ENCODE measurements at places on chromosomes 1 and 21.

DNA sequence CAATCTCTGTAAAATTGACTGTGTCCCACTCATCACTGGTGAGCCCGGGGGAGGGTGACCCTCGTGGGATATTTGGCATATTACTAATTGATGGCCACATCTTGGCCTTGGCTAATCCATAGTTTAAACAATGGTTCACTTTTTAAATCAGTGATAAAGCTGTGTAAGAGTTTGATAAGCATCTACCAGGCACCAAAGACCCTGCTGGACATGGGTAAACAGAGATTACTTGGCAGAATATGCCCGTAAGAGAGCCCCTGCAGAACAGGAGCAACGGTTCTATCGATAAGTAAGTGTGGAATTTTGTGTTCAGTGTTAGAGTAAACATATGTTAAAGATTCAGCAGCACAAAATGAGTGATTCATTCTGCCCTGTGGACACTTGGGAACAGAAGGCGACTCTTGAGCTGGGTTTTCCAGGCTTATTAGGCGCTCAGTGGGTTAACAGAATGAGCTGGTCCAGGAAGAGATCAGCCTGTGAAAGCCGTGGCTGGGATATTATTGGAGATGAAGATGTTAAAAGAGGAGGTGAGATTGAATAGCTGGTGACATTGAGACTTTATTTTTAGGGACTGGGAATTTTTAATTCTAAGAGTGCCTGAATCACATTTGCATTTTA, 55.9 kb downstream of the CNST start:
- no peak for DNase-seq

DNA sequence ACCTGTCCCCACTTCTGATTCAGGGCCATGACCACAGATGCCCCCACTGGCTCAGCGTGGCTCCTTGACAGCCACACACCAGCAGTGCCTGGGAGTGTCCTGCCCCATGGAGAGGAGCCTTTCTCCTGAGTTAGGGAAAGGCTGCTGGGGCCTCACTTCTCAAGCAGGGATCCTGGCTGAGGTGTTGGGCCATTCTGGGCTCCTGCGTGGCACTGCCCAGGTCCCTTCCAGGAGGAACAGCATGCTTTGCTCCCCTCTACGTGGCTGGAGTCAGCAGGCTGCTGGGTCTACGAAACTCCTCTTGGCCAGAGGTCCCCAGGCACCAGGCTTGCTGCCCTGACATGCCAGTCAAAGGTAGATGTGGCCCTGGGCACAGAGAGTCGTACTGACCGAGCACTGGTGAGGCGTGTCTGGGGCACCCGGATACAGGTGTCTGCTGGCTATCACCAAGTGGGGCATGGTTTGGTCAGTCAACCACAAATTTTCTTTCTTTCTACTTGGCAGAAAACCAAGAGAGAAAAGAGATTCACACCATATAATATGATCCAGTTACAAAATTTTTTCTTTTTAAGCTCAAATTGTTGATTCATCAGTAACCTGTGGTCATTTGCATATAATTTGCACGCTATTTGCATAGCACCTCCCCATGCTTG, 4.1 kb downstream of the ADORA1 start:
- no peak for DNase-seq

DNA sequence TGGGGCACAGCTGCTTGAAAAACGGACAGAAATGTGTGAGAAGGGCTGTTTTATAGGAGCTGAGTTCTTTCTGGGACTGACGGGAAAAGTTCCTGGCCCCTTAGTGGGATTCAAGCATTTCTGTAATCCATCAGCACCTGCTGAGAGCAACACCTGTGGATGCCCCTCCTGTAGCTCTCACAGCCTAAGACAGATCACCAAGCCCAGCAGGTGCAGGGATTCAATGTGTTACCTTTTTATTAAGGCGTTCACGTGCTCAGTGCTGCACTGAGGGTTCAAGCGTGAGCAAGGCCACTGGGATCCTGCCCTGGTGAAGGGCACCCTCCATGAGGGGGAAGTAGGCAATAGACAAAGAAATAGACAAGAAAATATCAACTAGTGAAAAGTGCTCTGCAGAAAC, 14.9 kb downstream of the OLFML2B start:
- DNase-seq, result no peak

DNA sequence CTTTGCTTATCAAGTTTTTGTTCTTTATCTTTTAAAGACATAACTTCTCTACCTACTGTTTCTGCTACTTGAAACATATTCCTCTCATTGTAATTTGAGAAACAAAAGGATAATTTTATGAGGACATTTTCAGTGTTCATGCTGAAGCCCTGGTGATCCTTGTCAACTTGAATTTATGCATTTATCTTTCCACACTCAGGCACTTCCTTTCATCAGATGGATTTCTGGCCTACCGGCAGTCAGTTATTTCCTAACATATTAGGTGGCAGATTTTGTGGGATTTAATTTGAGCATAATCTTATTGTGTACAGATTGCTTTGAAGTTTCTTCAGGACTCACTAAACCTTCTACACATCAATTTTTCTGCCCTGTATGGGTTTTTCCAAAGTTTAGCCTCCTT, 75.0 kb downstream of the RGL1 start:
- no peak for DNase-seq

- no peak for DNase-seq
These were observed 9.3 kb upstream of the ITGB2 start for GRCh38 chr21:44929799-44930542.

DNA sequence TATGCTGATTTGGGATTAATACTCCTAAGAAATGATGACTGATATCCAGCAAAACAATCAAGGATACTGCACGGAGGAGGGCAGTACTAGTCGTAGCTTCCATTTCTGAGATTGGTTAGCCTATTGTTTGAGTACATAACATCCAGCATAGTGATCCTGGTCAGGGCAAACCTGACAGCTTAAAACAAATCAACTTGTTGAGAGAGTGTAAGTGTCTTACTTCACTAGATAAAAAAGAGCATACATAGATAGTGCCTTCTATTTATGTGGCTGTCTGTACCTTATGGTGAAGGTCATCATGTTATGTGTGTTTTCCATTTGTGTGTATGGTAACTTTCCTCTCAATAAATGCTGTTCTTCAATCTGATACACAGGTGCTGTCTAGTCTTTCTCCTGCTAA, 228.4 kb downstream of the PTGER3 start:
- no peak for DNase-seq

DNA sequence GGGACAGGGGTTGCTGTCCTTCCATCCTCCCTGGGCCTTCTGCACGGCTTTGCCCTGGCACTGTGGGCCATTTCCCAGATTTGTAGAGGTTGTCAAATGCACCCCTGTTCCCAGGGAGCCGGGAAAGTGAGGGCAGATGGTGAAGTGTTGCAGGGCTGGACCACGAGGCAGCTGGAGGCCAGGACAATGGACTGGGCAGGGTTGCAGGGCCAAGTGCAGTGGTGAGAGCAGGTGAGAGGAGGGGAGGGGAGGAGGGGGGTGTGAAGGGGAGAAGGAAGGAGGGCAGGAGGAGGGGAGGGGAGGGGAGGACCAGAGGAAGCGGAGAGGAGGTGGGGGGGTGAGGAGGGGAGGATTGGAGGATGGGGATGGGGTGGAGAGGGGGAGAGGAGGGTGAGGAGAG, 443.9 kb downstream of the CAMTA1 start:
- DNase-seq, result no peak

- DNase-seq, result no peak
These were observed 109.1 kb downstream of the SLC45A1 start for GRCh38 chr1:8426996-8427395.

GRCh38 chr1:57968321-57968720, 544.5 kb upstream of the DAB1 start:
- no peak for DNase-seq

GRCh38 chr1:48049823-48050535, 52.8 kb upstream of the TRABD2B start:
- no peak for DNase-seq

DNA sequence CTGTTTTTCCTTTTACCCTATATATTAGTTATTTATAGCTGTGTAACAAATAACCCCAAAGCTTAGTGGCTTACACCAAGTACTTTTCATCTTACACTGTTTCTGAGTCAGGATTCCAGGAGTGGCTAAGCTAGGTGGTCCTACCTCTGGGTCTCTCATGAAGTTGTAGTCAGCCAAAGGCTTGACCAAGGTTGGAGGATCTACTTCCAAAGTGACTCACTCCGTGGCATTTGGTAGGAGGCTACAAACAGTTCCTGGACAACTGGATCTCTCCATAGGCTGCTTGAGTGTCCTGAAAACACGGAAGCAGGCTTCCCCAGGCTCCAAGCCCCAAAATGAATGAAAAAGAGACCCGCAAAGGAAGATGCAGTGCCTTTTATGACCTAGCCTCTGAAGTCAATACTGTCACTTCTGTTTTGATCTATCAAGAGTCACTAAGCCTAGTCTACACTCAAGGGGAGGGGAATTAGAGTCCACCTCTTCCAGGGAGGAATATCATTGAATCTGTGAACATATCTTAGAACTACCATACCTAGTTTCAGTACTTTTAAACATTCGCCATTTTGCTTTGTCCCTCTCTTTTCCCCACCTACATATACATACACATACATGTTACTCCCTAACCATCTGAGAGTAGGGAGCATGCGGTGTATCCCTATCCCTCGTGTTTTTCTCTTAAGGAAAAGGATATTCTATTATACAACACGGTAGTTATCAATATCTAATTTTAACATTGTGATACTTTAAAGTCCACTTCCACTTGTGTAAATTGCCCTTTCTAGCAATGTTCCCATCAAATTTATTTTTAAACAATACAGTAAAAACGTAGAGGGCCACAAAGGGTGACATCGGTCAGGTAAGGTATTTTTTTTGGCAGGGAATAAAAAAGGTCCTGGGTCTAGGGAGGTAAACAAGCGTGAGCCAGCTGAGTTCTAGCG, 67.2 kb downstream of the SLC35A3 start:
- no peak for DNase-seq

DNA sequence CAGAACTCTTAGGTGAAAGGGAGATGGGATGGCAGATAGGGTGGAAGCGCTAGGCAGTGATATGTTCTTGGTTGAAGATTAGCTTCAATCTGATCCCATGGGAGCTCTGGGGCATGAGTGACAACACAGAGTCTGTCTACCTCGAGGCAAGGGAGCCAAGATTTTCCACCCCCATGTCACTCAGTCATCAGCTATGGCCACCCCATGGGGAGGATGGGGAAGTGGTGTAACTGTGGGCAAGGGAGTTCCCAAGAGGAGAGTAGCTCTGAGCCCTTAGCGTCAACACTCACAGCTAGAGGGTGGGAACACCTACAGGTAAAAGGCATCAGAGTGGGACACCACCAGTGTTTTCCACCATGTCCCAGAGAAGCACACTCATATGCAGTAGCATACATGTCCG, 30.3 kb upstream of the C1QA start:
- DNase-seq, result no peak

GRCh38 chr1:70247122-70247521, 25.9 kb downstream of the SRSF11 start:
- no peak for DNase-seq

DNA sequence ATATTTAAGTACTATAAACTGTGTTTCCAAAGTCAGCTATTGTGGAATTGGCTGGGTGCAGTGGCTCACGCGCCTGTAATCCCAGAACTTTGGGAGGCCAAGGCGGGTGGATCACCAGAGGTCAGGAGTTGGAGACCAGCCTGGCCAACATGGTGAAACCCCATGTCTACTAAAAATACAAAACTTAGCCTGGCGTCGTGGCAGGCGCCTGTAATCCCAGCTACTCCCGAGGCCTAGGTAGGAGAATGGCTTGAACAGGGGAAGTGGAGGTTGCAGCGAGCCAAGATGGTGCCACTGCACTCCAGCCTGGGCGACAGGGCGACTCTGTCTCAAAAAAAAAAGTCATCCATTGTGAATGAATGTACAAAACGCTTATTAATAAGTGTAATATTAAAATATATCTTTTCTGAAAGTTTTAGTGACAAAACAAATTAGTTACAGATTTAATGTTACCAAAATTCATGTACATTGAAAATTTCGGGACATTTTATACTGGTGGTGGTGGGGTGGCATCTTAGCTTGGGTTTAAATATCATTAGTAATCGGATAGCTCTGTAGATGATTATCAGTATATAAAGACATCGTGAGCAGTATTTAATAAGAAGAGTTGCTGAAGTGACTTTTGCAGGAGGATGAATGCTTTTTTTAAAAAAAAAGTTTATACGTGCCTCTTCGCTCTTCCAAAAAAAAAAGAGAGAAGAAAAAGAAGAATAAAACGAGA, 503 bp upstream of the SRSF11 start:
- no peak for DNase-seq

DNA sequence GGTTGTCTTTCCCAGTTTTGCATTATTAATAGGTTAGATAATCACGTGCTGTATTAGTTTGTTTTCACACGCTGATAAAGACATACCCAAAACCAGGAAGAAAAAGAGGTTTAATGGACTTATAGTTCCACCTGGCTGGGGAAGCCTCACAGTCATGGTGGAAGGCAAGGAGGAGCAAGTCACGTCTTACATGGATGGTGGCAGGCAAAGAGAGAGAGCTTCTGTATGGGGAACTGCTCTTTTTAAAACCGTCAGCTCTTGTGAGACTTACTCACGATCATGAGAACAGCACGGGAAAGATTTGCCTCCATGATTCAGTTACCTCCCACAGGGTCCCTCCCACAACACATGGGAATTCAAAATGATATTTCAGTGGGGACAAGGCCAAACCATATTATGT, 2.3 kb upstream of the VCAM1 start:
- DNase-seq, result no peak

- DNase-seq, result no peak
These were observed 8.8 kb downstream of the ATP5IF1 start for GRCh38 chr1:28244549-28245251.

- DNase-seq, result no peak
These were observed 41.1 kb downstream of the TNFSF18 start for GRCh38 chr1:173009597-173009996.

- DNase-seq, result no peak
These were observed 125.8 kb downstream of the TOMM20 start for GRCh38 chr1:235002706-235003300.

DNA sequence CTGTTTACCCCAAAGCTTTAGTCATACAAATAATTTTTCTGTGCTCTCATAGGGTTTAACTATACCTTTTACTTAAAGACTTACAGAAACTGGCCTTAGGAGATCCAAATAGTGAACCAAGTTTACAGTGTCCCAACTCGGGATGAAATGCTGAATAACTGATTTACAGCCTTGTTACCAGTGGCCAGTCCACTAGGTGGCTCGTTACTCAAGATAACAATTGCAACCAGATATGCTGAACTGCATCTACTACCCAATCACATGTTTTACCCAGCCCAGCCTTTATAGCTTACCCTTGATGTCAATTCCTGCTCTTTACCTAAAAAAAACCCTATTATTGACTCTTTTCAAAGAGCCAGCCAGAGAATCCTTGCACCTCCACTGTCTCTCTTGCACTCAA, 1148.8 kb upstream of the ADGRL4 start:
- DNase-seq, result no peak

- DNase-seq, result no peak
These were observed 217.9 kb downstream of the CTH start for GRCh38 chr1:70628973-70629372.

- DNase-seq, result peak; percentile 18
These were observed 275.1 kb upstream of the GJB5 start for GRCh38 chr1:34479731-34480130.

- no peak for DNase-seq
These were observed 639 bp downstream of the IL20 start for GRCh38 chr1:206866062-206866461.

GRCh38 chr1:177849579-177850290, 120.1 kb downstream of the SEC16B start:
- DNase-seq, result no peak
